Non-pigmented ciliary epithelial cell (primary cell): ENCODE measurements at places on chromosomes 11 and 22.
A peak's percentile ranks its signal among the peaks of the same experiment; 100 is the strongest.

DNA sequence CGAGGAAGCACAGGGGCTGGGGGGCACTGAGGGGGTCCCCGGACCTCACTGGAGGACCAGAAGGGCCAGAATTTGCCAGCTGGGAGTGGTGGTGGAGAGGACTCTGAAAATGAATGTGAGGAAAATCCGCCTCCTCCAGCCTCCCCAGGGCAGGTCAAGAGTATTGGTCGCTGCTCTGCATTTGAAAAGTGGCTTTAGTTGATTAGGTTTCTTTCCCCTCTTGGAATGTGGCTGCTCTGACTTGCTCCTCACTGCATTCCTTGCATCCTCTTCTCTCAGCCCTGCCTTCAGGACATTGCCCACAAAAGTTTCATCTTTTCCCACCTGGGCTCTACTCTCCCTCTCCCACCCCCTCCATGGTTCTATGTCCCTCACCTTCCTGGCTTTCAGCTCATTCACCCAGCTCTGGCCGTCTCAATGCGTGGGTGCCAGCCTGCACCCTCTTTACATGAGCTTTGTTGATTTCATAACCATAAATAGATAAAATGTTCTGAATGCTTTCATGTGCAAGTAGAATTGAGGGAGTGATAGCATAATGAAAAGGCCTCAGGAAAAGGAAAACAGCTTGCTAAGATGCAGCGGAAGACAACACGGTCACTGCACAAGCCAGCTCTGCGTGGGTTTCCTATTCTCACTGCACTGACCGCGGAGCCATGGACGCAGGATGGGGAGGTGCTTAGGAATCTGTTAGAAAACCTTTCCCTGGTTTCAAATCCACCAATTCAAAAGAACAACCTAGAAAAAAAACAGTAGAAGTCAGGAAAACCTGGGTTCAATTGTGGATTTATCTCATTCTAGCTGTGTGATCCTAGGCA lies 6.5 kb upstream of the NPAS4 start:
- DNase-seq: no peak

GRCh38 chr11:105244160-105244825 lies 104.7 kb upstream of the CARD18 start:
- DNase-seq: peak; percentile 93

- no peak for DNase-seq
These were observed 13.8 kb downstream of the SMARCB1 start for GRCh38 chr22:23800297-23801237.

DNA sequence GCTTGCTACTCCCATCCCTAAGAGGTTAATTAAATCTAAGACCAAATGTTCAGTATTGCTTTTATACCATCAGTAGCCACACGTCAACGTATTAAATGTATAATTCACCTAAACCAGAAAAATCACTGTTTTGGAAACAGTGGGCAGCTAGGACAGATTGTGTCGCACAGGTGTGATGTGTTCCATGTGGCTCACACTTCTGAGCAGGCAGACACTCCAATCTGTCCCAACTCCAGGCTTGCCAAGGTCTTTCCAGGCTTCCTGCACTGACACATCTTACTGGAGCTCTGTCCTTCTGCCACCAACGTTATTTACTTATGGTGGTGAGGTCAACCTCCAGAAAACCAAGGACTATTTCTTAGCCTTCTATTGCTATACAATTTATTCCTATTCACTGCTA lies 11.4 kb downstream of the SIAE start:
- no peak for DNase-seq

- DNase-seq: no peak
These were observed 73.1 kb upstream of the CTSC start for GRCh38 chr11:88410656-88411055.

- DNase-seq: peak; percentile 8
These were observed 143.3 kb upstream of the MTNR1B start for GRCh38 chr11:92826136-92826535.

DNA sequence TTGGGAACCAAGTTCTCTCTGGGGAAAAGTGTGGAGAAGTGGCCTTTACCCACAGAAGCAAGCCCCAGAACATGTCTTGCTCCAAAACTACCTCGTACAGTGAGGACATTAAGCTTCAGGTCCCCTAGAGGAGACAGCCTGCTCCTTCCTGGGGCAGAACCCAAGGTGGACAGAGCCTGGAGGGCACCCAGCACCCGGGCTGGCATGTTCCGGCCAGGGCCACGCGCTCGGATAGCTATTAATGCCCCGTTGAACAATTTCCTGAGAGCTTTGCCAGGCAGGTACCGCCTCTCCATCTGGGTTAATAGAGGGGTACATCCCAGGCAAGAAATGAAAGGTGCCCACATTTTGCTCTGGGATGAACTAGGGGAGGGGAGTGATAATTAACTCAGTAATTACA lies 169.0 kb upstream of the GRK3 start:
- DNase-seq: no peak

DNA sequence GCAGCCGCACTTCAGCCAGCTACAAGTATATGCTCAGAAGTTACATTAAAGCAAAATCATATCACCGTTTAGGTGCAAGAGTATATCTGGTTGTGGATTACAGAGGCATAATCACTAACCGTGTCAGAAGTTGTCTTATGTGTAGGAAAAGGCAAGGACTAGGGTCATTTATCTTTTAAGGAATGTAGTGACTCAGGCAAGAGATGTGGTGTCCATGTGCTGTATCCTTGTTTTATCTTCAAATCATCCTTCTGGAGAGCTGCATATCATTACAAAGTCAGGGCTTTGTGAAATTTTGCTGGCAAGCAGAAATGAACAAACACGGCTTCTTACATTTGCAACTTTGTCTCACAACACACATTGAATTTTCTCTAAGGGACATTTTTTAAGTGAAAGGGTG lies 12.7 kb upstream of the CHORDC1 start:
- DNase-seq: no peak

GRCh38 chr11:24543771-24544170 lies 46.9 kb downstream of the LUZP2 start:
- no peak for DNase-seq

GRCh38 chr11:98411777-98412176 lies 609.0 kb upstream of the CNTN5 start:
- no peak for DNase-seq

- no peak for DNase-seq
These were observed 306.4 kb downstream of the KIRREL3 start for GRCh38 chr11:126694065-126694625.

DNA sequence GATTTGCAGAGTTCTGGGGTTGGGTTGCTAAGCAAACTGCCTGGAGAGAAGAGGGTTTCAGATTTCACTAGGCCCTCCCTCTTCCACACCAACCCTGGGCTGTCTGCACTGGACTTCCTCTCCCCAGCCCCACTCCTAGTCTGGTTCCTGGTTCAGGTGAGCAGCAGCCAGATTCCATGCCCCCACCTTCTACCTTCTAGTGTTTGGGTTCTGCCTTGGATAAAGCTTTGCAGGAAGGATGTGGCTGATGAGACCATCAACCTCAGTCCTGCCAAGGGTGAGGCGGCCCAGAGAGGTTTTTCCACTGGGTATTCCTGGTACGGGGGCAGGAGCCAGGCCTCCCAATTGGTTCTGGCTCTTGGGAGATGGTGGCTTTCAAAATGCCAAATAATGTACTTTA lies 68.3 kb downstream of the BCR start:
- DNase-seq: no peak

DNA sequence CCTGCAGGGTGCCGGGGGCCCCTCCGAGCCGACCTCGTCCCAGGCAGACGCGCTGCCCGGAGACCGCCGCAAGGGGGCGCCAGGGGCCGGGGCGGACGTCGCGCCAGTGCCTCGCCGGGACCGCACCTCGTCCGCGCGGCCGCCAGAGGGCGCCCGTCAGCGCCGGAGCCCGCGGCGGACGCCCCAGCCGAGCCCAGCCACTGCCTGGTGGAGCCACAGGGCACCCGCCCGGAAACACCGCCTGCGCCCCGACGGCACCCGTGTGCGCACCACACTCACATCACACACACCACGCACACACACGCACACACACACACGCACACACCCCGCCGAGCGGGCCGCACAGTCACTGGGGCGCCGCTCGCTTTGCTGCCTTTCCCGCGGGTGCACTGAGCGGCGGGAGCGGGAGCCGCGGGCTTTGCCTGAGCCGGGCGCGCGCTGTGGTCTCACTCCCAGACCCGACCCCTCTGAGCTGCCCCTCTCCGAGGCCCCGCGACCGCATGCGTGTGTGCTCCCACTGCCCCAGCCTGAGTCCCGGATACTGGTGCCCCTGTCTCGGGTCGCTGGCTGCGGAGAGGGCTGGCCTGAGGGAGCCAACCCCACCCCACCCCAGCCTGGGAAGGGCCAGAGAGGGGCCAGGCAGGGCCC lies 449.3 kb downstream of the OPCML start:
- no peak for DNase-seq

DNA sequence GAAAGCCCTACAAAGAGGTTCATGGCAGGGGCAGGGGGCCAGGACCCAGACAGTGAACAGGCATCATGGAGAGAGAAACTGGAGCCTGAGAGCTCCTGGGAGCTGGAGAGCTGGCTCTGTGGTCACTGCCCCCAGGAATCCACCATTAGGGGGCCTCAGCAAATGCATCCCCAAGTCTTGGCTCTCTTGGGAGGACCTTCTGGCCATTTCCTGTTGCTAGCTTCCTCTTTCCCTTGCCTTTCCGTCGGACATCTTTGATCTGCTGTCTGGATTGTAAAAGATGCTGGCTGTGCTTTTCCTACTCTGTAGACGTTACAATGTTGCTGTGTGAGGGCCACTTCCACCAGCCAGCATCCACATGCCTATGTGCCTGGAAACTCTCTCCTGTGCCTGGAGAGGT lies 7.1 kb upstream of the CRYBB2 start:
- no peak for DNase-seq

DNA sequence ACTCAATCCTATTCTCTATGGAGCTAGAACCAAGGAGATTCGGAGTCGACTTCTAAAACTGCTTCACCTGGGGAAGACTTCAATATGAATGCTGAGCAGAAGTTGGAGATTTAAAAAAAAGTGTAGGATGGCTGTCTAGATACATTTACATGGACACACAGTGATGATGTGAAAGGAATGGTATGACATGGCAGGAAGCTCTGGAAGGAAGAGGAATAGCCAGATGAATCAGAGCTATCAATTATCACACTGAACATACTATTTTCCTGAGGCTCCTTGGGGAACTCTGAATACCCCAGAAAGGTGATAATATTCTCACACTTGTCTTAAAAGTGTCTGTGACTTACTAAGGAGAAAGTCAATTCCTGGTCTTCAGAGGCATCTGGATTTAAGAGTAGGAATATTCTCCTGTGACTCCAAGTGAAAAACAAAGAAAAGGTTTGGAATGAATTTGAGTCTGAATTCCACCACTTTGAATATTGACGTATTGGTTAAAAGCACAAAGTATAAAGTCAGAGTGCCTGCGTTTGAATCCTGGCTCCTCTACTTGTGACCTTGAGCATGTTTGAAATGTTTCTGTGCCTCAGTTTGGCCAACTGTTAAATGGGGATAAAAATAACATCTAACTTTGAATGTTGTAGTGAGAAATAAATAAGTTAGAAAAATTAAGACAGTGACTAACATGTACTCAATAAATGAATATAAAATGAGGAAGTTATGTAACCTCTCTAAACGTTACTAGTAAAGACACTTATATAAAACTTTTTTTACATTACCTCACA lies 1.3 kb downstream of the OR52D1 start:
- no peak for DNase-seq

DNA sequence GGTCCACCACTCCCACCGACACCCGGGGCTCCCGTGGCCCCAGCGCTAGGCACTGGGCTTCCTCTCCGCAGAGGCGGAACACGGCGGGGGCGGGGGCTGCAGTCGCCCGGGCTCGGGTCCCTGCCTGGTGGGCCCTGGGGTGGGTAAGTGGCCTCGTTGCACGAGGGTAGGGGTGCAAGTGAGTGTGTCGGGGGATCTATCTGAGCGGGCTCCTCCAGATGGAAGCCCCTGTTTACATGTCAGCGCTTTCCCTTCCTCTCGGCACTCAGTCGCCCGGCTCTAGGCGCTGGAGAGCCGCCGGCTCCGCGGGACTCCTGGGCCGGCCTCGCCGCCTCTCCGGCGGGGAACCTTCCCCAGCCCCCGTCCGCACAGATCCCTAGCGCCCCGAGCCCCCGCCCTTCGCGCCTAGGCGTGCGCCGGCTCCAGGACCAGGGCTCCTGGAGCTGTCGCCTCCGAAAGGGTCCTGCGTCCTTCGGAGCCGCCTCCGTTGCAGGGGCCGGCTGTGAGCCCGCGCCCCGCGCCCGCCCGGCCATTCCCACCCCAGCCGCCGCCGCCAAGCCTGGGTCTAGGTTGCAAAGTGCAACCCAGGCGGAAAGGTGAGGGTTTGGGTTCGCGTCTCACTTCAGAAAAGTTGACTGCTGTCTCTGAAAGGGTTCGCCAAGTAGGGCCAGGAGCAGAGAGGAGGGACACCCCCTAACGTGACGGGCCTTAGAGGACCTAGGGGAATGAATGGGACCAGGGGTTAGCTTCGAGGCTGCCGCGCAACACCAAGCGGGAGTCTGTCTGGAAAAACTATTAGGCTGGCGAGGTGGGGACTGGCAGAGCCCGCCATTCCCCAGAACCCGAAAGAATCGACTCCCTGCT lies 978 bp downstream of the FLI1 start:
- no peak for DNase-seq
